Osteocyte (in vitro differentiated cells): ENCODE measurements at places on chromosomes 13 and 19.
A peak's percentile ranks its signal among the peaks of the same experiment; 100 is the strongest.

GRCh38 chr13:32105653-32106313, 74.2 kb downstream of the FRY start:
- DNase-seq = no peak

DNA sequence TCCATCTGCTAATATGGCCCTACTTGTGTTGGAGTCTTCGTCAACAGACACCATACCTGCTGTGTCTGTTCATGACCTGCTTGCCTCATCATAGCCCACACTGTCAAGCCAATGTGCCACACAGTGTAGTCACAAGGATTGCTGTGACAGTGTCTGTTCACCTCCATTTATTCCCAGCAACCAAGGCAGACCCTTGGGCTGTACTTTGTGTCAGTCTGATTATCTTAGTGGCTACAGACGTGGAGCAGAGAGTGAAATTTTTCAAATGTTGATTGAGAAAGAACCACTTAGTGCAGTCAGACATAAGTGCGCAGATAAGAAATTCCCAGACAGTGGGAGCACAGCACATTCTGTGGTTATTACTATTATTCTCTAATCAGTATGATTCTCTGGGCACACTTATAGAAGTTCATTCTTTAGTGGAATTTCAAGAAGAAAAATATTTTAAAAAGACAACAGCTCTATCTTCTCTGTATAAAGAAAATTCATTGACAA, 184.6 kb downstream of the GPC6 start:
- DNase-seq = no peak

GRCh38 chr13:30802501-30802900, 67.2 kb downstream of the ALOX5AP start:
- DNase-seq = no peak

- no peak for DNase-seq
Observed at GRCh38 chr13:49443357-49443703, 534 bp downstream of the CAB39L start.

- no peak for DNase-seq
Observed at GRCh38 chr13:60494296-60494695, 97.3 kb downstream of the TDRD3 start.

GRCh38 chr13:81488021-81488420, 1147.1 kb upstream of the SPRY2 start:
- no peak for DNase-seq

DNA sequence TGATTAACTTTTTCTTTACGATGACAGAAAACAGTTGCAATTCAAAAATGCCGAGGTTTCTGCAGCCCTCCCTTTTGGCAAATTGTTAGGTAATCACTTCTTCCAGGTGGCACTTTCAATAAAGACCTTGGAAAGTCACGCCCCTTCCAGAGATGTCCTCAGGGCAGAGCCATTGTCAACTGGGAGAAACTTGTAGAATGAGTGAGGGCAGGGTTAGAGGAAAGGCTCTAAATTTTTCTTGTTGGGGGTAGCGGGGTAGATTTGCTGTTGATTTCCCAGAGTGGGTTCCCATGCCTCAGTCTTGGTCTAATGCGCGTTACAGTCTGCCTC, 421.1 kb downstream of the FGF9 start:
- DNase-seq = no peak

GRCh38 chr19:3699741-3700241, 477 bp downstream of the PIP5K1C start:
- no peak for DNase-seq

GRCh38 chr13:99985241-99985874, 3.8 kb downstream of the ZIC2 start:
- DNase-seq = peak; percentile 85

GRCh38 chr19:46890423-46891170, 29.8 kb downstream of the ARHGAP35 start:
- peak; percentile 44 for DNase-seq

- no peak for DNase-seq
Observed at GRCh38 chr13:48492470-48493065, 40.3 kb downstream of the RCBTB2 start.

DNA sequence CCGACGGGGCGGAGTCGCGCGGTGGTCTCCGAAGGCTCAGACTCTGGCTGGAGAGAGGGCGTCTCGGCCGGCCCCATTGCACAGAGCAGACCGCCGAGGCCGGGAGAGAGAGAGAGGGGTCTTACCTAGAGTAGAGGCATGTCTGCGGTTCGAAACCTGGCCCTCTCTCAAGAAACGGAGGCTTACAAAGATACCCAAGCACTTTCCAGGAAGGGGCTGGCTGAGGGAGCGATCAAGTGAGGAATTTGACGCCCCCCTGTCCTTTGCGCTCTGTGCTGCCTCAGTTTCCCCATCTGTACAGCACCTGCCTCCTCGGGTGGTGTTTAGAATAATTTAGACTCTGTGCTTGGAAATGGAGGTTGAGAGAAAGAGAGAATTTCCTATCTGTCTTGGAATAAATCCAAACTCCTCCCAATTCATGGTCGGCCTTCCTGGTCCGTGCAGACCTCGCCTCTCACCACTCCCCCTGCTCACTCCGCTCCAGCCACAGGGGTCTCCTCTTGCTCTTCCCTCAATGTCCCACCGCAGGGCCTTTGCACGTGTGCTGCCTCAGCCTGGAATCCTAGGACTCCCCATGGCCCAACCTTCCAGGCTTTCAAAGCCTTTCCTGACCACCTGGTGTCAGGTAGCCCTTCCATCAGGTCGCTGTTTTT, 658 bp upstream of the ISOC2 start:
- no peak for DNase-seq

DNA sequence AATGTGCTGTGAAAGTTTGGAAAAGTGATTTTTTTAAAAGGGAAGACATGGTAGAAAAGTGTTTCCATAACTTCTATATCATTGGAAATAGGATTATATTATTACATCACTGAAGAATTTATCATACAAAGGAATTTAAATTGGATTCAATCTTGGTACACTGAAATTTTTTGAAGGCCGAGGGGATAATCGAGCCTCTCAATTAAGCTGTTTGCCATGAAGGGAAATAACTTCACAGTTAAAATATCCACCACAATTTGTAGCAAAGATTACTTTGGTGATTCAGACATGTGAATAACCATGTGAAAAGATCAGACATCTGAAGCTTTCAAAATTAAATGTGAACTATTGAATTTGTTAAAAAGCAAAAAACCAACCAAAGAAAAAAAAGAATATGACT, 215.3 kb downstream of the KLF5 start:
- no peak for DNase-seq

DNA sequence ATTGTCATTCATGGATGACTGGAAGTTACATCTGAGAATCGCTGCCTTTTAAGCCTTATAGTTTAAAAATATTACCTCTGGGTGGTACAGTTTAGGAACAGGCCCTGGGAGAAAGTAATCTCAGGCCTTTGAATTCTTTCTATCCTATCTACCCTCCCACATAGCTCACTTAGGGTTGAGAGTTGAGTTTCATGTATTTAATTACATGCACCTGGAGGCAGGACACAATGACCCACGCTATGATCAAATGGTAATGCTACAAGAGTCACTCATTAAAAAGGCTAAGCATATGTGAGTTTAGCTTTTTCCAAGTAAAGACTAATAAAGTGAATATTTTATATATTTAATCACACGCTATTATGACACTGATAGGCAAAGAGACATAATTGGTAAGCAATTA, 25.3 kb upstream of the MED4 start:
- no peak for DNase-seq

DNA sequence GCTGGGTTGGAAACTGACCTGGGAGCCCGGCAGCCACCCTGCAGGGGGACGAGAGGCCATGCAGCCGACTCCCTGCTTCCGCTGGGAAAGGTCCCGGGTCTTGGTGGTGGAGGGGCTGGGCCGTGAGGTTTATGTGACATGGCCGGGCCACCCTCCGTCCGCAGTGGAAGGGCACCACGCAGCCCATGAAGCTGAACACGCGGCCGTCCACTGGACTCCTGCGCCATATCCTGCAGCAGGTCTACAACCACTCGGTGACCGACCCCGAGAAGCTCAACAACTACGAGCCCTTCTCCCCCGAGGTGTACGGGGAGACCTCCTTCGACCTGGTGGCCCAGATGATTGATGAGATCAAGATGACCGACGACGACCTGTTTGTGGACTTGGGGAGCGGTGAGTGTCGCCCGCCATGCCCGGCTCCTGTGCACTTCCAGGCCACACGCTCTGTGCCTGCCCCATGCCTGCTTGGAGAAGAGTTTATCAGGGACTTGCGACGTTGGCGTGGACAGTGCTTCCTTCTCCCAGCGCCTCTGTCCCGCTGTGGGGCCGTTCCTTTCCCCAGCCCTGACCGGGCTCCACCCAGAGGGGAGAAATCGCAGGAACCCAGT, 27.2 kb downstream of the DOT1L start:
- no peak for DNase-seq

DNA sequence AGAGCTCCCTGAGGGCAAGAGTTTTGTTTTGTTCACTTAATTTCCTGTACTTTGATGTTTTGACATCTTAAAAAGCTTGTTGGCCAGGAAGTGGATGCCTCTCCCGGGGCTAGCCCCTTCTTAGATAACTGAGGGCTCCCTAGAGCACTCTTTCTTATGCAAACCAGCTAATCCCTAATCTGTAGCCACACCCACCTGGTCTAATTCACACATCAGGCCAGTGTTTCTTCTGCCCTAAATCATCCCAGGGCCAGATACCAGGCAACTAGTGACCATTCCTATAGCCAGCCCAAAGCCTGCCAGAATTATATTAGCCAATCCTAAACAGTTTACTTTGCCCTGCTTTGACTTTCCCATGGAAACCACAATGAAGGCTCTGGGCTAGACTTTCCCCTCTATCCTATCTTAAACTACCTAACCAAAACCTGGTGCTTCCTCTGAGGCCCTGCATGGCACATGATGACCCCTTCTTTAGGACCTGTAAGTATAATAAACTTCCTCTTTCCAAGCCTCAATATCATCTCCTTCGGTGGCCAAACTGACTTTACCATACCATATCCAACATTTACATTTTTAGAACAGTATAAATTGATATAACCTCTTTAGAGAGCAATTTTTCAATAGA, 24.8 kb downstream of the WBP4 start:
- no peak for DNase-seq
